ENCODE measurements at places on chromosomes 6 and 20. TPM values are rescaled to one million over a fixed set of nuclear protein-coding genes. Genes with fewer than 3 reads are reported as not detected.

Gene VNN1
- total RNA-seq, result not detected

GRCh38 chr6:101401171-101401570 lies 7.7 kb downstream of the GRIK2 start:
- no peak for DNase-seq
- H3K4me1 ChIP-seq, result no peaks in the 10 kb centered on the region

- H3K4me3 ChIP-seq, result no peak overlapping the region
- H3K27me3 ChIP-seq, result no peaks in the 10 kb centered on the region
- DNase-seq, result no peak
- H3K27ac ChIP-seq, result no peak overlapping the region
- H3K36me3 ChIP-seq, result no peaks in the 10 kb centered on the region
Measured at GRCh38 chr20:6411651-6412050, 288.8 kb upstream of the FERMT1 start.

DNA sequence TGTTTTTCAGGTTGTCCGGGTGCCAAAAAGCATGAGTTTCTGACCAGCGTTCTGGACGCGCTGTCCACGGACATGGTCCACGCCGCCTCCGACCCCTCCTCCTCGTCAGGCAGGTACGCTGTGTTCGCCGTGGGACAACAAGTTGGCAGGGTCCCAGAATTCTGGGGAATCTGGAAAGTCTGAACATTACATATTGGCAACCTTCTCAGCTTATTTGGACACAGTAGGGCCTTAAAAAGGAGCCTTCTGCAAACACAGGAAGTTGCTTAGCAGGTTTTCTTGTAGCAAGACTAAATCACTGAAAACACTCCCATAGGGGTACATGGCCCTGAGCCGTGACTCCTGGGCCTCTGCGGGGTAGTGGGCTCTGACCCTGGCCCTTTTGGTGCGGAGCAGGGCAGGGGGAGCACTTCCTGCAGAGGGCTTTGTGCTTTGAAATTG lies 209.7 kb downstream of the SMOC2 start:
- H3K4me3 ChIP-seq, result no peak overlapping the region
- no peaks in the 10 kb centered on the region for H3K4me1 ChIP-seq
- H3K27me3 ChIP-seq, result no peaks in the 10 kb centered on the region
- H3K27ac ChIP-seq, result no peak overlapping the region

Gene RAET1G
- total RNA-seq, result not detected

DNA sequence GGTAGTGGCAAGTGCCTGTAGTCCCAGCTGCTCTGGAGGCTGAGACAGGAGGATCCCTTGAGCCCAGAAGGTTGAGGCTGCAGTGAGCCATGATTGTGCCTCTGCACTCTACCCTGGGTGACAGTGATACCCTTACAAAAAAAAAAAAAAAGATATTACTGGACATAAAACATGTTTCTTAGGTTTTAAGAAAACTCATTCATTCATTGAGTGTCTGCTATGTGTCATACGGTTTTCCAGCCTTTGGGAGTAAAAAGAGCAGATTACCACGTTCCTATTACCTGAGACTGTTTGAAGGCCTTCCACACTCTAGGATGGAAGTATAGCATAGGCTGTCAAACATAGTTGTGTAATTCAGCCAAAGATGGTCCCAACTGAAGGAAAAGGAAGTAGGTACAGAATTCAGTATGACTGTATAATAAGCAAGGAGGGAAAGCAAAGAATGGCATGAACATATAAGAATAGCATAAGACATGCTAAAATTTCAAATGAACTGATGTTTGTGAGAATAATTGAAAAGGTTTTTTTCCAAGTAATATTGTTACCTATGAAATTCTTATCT lies 22.0 kb downstream of the STXBP5 start:
- no peak overlapping the region for H3K27ac ChIP-seq
- no peaks in the 10 kb centered on the region for H3K4me1 ChIP-seq
- no peak for DNase-seq
- no peaks in the 10 kb centered on the region for H3K36me3 ChIP-seq

Gene PROKR2
- total RNA-seq, result not detected

- no peak overlapping the region for H3K27ac ChIP-seq
- no peak for DNase-seq
- H3K36me3 ChIP-seq, result no peaks in the 10 kb centered on the region
Measured at GRCh38 chr20:61773926-61774587, 291.6 kb downstream of the TAF4 start.

Gene PNLDC1
- not detected for total RNA-seq

DNA sequence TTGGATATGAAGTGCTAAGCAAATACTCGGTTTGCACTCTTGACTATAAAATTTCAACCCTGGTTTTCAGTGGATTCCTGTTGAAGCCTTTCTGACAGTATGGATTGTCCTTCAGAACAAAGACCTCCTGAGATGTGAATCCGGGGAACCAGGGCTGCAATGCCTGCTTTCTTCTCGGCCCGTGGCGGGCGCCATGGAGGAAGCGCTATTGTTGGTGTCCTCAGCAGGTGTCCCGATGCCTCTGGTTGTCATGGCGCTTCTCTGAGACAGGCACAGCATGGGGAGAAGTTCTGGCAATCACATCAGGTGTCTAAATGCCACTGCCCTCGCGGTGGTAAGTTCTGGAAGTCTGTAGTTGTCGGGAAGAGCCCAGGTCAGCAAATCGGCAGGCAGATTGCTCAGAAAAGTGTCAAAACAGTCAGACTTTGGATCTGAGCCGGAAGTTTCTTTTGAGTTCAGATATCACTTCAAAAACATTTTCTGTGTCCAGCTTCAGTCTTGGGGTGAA lies 188.5 kb downstream of the CDH4 start:
- no peak overlapping the region for H3K27ac ChIP-seq
- no peaks in the 10 kb centered on the region for H3K27me3 ChIP-seq
- H3K4me3 ChIP-seq, result no peak overlapping the region
- no peaks in the 10 kb centered on the region for H3K4me1 ChIP-seq

- H3K27ac ChIP-seq, result no peak overlapping the region
- H3K36me3 ChIP-seq, result no peaks in the 10 kb centered on the region
- H3K4me1 ChIP-seq, result no peaks in the 10 kb centered on the region
- H3K27me3 ChIP-seq, result no peaks in the 10 kb centered on the region
Measured at GRCh38 chr20:36812594-36813463, 39.3 kb upstream of the DSN1 start.

Gene DEFB115
- not detected for total RNA-seq

Gene SIRPB1
- 28.2 TPM for total RNA-seq

GRCh38 chr6:45966340-45966739 lies 49.3 kb downstream of the CLIC5 start:
- DNase-seq, result no peak
- no peaks in the 10 kb centered on the region for H3K27me3 ChIP-seq
- no peaks in the 10 kb centered on the region for H3K36me3 ChIP-seq
- H3K27ac ChIP-seq, result no peak overlapping the region
- H3K4me3 ChIP-seq, result no peak overlapping the region
- H3K4me1 ChIP-seq, result peaks cover 5% of the 10 kb centered on the region

Gene PEDS1
- total RNA-seq, result 27.6 TPM

Gene TXLNB
- 0.29 TPM for total RNA-seq

DNA sequence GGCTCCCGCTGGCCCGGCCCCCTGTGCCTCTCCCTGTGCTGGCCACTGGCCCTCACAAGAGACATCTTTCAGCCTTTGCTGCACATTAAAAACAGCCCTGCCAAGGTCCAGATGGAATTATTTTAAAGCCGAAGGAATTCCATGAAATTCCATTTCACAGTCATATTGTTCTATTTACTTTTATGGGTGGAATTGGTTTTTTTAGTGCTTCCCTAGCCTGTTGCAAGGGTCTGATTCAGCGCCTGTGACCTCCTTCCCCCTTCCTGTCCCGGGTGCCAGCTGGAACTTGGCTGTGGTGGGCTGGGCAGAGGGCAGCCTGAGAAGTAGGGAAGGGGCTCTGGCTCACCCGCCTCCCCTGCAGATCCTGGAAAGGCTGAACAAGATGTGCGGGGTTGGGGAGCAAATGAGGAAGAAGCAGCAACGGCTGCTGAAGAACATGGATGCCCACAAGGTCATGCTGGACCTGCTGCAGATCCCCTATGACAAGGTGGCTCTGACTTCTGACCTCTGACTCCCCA lies 34.3 kb downstream of the UQCC2 start:
- no peak for DNase-seq
- no peak overlapping the region for H3K27ac ChIP-seq
- no peaks in the 10 kb centered on the region for H3K27me3 ChIP-seq
- peaks cover 33% of the 10 kb centered on the region for H3K36me3 ChIP-seq
- no peaks in the 10 kb centered on the region for H3K4me1 ChIP-seq
- no peak overlapping the region for H3K4me3 ChIP-seq

Gene CLPSL2
- not detected for total RNA-seq

- no peaks in the 10 kb centered on the region for H3K4me1 ChIP-seq
- H3K27me3 ChIP-seq, result no peaks in the 10 kb centered on the region
- no peaks in the 10 kb centered on the region for H3K36me3 ChIP-seq
- no peak for DNase-seq
- no peak overlapping the region for H3K4me3 ChIP-seq
Measured at GRCh38 chr20:23437126-23437899, 2.2 kb upstream of the CSTL1 start.

DNA sequence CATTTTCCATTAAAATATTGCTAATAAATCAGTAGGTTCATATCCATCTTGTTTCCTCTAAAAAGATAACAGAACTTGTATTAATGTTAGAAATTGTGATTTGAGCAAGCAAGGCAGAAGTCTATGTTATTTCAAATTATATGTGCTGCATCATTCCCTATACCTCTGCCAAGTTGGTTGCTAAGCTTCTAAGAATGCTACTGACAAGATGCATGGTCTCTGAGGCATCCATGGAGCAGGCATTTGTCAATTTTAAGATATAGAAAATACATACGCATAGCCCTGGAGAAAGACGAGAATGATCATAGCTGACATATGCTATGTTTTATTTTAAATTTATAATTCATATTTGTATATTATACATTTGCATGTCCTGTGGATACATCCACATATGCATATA lies 168.3 kb upstream of the THEMIS start:
- H3K4me1 ChIP-seq, result no peaks in the 10 kb centered on the region
- no peaks in the 10 kb centered on the region for H3K27me3 ChIP-seq
- no peaks in the 10 kb centered on the region for H3K36me3 ChIP-seq
- DNase-seq, result no peak
- no peak overlapping the region for H3K27ac ChIP-seq

Gene FRK
- 0.05 TPM for total RNA-seq

DNA sequence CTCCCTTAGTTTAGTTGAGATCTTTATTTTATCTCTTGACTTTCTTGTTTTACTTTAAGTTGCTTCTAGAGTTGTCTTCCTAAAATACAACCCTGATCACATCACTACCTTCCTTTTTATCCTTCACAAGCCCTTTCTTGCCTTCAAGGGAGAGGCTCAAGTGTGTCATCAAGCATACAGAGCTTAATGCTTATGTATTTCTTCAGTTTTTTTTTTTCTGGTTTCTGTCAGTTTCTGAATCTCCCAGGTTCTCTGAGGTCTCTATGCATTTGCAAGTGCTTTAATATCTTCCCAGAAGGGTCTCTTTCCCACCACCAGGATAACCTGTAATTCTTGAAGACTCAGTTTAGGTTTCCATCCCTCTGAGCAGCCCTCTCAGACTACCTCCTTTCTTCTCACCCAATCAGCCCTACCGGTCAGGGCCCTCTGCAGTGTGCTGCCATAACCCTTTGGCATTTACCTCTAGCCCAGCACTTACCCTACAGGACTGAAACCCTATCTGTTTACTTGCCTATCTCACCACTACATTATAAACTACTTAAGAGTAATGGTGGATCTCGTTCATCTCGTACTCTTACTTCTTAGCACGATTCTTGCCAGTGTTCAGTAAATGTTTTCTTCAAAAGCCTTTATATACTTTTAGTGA lies 36.9 kb downstream of the EYA4 start:
- no peaks in the 10 kb centered on the region for H3K4me1 ChIP-seq
- DNase-seq, result no peak
- H3K4me3 ChIP-seq, result no peak overlapping the region
- no peaks in the 10 kb centered on the region for H3K27me3 ChIP-seq

GRCh38 chr6:95948324-95948723 lies 67.5 kb upstream of the FUT9 start:
- no peaks in the 10 kb centered on the region for H3K36me3 ChIP-seq
- no peak overlapping the region for H3K27ac ChIP-seq
- no peak overlapping the region for H3K4me3 ChIP-seq
- no peak for DNase-seq
- no peaks in the 10 kb centered on the region for H3K4me1 ChIP-seq

Data from naive thymus-derived CD4-positive, alpha-beta T cell (primary cell).